ENCODE measurements at places on chromosomes 1 and 21.

- no peak for DNase-seq
Measured at GRCh38 chr1:234727018-234727940, 117.3 kb upstream of the IRF2BP2 start.

- no peak for DNase-seq
Measured at GRCh38 chr1:71312545-71312944, 231.7 kb upstream of the ZRANB2 start.

DNA sequence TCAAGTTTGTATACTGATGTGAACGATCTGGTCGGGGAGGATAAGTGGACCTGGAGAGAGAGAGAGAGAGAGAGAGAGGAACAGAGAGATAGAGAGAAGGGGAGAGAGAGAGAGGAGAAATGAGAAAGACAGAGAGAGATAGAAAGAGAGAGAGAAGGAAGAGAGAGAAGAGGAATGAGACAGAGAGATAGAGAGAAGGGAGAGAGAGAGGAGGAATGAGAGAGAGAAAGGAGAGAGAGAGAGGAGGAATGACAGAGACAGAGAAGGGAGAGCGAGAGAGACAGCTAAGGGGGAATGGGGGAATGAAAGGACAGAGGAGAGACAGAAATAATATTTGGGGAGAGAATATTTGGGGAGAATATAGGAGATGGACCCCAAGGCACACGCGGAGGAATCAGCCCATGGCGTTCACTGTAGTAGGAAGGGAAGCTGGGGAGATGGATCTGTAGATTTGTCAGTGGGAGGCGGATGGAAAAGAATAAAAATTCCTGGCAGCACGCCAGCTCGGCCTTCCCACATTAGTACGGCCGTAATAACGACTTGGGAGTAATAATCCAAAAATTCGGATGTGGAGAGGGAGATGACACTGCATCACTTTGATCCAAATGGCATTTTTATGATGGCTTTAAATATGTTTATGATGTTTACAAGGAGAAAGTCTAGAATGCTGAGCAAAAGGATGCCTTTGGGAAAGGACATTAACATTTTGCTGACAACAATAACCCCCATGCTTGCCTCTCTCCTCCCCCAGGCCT, 159.8 kb upstream of the KCNJ6 start:
- no peak for DNase-seq

DNA sequence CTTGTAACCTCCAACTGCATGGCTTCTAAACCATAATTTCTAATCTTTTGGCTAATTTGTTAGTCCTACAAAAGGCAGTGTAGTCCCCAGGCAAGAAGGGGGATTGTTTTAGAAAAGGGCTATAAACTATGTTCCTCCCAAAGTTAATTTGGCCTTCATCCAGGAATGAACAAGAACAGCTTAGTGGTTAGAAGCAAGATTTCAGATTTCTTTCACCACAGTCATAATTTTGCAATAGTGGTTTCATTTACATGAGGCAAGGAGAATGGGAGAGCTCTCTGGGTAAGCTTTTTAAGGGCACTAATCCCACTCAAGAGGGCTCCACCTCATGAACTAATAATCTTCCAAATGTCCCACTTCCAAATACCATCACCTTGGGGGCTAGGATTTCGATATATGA, 1353.9 kb downstream of the NCAM2 start:
- DNase-seq = no peak

GRCh38 chr1:3775490-3776230, 3.1 kb downstream of the SMIM1 start:
- DNase-seq = peak; percentile 51

DNA sequence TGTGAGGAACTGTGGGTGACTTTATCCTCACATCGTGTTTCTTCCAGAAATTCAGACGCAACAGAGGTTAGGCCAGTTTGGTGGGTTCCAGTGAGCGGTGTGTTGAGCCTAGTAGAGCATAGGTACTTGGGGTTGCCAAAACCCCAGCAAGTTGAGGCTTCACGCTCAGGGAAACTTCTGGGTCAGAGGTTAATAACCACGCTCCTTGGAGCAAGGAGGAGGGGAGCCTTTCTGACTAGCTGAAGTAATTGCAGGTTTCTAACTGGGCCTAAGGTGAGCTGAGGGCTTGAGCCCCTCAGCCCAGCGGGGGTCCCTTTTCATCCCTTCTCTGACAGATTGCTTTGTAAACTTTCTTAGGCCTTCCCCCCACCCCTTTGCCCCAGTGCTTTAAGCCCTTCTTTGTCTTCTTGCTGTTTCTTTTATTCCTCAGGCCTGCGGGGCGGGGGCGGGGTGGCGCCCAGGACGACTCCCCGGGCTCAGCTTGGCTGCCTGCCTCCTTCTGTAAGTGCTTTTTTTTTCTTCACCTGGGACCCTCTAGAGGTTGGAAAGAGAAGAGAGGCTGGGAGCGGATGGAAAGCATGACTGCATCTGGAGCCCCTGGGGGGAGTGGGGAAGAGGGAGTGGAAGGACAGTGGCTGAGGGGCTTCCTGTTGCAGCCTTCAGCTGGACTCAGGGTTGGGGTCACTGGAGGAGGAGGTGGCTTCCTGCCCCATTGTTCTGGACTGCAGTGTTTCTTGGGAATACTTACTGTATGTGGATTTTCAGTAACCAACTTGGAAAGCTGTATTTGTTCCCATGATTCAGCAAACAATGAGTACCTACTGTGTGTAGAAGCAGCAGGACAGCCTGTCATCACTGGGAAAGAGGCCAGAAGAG, 1.3 kb upstream of the ZNF436 start:
- DNase-seq = no peak

DNA sequence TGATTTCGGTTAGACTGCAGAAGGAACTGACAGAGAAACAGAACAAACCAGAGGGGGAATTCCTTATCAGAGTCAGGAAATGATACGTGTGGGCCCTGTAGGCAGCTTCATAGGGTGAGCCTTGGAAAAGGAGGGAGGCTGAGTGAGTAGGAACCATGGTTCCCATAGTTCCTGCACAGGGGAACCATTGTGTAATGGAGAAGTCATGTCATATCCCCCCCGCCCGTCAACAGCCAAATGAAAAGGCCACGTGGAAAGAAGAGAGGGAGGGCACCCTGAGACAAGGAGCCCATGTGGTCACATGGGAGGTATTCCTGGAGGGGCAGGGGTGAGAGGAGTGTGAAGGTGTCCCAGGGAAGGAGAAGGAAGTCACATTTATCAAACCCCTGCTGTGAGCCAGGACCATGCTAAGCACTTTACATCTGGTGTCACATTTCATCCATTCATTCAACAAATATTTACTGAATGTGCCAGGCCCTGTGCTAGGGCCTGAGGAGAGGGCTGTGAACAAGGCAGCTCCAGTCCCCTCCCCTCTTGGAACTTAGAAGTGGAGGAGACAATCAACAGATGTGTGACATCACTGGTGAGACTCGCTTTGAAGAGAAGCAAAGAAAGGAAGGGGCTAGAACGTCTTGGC, 15.7 kb upstream of the FGR start:
- peak; percentile 29 for DNase-seq

- DNase-seq = no peak
Measured at GRCh38 chr1:22816067-22816775, 105.6 kb downstream of the EPHB2 start.

- DNase-seq = no peak
Measured at GRCh38 chr1:244435562-244436205, 16.0 kb downstream of the ADSS2 start.

- DNase-seq = peak; percentile 35
Measured at GRCh38 chr1:153422450-153423068, 6.2 kb downstream of the S100A7A start.
